CD4-positive, alpha-beta T cell treated with Interleukin-10 for 1 hour (primary cell): ENCODE measurements at places on chromosomes 1 and 21.
A peak's percentile ranks its signal among the peaks of the same experiment; 100 is the strongest.

GRCh38 chr1:221667504-221667903, 74.4 kb downstream of the DUSP10 start:
- no peak for DNase-seq

DNA sequence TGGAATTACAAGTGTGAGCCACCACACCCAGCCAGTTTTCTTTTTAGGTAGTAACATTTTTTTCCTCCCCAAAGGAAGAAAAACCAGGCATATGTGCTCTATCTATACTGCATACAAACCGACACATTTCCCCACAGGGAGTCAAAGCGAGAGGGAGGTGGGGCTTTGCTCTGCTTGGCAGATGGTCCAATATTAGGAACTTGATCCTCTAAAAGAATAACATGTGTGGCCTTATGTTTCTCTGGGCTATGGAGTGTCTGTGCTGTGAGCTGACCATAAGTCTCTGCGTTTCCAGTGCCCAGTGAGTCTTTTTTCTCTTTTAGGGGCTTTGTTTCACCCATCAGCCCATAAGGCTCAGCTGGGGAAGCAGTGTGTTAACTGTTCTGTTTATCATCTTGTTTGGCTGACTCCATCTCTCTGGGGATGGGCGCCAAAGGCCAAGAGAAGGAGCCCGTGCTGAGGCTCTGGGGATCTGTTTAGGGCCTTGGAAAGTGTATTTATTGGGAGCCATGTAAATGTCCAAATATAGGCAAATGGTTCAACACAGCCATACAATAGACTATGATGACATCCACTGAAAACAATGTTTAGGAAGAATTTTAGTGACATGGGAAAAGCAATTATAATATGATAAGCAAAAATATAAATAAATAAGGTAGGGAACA, 20.2 kb downstream of the LMOD1 start:
- no peak for DNase-seq

- DNase-seq, result no peak
Observed at GRCh38 chr1:92030656-92031107, 897 bp downstream of the EPHX4 start.

DNA sequence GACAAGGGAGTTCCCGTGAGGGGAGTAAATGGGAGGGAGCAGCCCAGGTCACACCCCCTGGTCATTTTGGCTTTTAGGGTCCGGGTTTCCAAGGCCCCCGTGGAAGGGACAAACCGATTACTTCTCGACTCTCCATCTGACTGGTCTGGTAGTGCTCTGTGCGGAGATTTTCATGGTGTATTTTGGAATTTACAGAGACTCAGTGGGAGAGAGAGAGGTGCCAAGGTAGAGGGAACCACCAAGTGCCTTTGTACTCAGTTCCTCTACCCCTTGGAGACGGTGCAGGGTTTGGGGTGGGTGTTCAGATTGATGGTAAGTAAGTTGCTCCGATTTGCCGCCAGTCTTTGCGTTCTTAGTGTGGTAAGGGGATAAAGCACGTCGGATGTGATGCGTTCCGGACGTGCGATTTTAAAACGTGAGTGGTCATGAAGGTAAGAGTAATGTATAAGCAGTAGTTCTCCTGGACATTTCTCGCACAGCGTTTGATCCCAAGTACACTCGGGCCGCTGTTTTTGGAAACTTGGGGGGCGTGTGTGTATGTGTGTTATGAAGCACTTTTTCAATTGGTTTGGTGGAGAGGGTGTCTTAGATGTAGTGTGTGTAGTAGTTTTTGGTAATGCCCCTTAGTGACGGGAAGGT, 682 bp downstream of the SUCO start:
- peak; percentile 58 for DNase-seq

DNA sequence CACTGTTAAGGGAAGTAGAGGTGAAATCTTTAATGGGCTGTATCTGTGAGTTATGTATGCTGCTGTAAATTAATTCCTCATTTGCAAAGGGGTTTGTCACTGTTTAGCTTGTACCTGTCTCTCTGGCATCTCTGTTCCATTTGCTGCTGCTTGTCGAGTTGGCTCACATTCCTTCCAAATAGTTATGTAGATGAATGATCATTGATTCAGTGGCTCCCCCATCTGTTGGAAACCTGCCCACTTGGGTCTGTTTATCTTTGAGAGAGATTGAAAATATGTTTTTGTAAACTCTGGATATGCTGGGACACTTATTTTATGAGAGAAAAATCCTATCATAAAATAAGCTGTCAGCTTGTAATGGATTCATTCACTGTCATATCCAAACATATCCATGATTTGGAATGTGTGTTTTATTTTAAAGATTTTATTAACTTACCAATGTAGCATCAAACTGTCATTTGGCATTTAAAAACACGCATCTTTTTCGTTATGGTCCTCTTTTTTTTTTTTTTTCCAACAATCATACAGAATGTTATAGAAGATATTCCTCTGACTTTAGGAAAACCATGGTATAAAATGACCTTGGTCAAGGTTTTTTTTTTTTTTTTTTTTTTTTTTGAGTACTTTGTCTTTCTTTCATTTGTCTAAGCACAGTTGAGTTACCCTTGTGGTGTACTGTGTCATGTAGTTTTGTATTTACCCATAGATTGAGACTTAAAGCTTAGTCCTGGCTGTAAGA, 3.5 kb downstream of the RYR2 start:
- no peak for DNase-seq

DNA sequence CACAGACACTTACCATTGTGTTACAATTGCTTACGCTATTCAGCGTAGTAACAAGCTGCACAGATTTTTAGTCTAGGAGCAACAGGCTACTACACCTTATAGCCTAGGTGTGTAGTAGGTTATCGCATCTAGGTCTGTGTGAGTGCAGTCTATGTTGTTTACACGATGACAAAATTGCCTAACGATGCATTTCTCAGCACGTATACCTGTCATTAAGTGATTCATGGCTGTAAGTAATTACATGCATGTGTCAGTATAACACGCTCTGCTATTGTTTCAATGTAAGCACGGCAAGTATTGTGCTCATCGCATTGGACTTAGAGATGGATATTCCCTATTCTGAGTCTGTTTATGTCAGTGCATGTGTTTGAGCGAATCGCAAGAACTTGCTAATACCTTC, 15.7 kb upstream of the ZBTB18 start:
- DNase-seq, result no peak

DNA sequence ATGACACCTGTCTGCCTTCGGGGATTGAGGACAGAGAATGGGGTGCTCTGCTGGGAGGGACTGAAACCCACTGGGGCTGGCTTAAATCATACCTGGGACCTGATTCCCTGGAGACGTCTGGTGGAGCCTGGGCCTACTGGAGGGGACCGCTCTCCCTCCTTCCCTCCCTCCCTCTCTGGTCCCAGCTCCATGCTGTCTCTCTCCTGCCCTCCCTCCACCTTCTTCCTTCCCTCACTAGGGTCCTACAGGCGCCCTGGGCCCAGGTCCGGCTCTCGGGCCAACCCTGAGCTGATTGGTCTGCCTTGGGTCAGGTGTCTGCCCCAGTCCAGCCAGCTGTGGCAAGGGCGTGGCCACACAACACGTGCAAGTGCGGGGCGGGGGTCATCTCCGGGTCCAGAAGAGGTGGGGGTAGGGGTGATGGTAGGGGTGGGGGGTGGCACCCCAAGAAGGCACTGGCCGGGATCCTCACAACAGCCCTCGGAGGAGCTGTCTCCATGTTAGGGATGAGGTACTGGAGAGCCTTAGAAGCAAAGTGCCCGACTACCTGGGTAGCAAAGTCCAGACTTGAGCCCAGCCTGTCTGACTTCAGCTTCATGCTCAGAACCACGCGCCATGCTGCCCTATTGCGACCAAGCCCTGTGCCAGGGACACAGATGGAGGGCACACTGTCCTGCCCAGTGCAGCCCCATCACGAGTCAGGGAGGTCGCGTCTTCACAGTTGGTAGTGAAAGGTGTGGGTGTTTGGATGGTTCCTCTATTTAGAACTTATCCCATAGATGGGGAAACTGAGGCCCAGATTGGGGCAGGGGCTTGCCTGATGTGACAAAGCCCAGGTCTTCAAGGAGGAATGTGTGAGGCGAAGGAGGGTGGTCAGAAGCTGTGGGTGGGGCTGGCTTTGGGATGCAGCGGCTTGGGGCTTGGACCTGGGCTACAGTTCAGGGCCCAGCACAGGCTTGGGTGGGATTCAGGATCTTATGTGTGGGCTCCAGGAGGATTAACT, 574.1 kb downstream of the PTPRU start:
- no peak for DNase-seq

- no peak for DNase-seq
Observed at GRCh38 chr1:104380003-104380402, 630.3 kb downstream of the AMY1C start.

DNA sequence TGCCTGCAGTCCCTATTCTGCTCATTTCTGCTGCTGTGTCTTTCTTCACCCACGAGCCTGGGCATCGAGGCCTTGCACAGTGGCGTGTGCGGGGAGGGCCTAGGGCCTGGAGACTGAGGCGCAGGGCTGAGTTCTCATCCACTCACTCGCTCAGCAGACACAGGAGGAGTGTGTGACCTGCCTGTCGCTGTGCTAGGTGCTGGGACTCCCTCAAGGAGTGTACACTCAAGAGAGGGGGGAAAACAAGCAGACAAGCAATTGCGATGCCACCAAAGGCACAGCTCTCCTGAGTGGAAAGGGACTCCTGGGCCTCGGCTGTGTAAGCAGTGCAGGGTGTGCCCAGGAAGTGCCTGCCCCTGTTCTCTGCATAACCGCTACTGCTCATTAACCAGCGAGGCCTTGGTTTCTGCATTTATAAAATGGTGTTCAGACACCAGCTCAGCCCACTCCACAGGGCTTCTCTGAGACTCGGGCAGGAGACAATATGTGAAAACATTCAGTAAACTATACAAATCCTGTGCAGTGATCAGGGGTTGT, 4.2 kb downstream of the RD3 start:
- DNase-seq, result no peak

GRCh38 chr1:42340093-42340492, 5.1 kb upstream of the FOXJ3 start:
- DNase-seq, result no peak

GRCh38 chr21:34775793-34776192, 107.0 kb downstream of the CLIC6 start:
- DNase-seq, result no peak

- DNase-seq, result no peak
Observed at GRCh38 chr1:222777463-222777862, 37.4 kb upstream of the DISP1 start.

- no peak for DNase-seq
Observed at GRCh38 chr1:201320168-201320788, 37.0 kb downstream of the PKP1 start.

DNA sequence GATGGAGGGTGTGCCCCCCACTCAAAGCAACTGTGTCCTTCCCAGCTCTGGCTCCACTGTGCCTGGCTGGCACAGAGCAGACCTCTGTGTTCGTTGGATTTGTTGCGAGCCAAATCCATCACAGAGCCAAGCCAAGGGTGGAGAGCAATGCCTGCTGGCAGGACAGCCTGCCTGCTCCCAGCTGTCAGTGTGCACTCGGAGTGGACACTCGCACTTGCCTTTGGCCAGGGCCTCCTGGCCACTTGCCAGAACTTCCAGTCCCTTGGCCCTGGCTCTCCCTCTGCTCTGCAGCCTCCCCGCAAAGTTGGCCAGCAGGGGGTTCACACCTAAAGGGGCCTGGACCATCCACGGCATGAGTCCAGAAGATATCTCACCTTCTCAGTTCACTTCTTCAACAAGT, 16.4 kb downstream of the HEYL start:
- DNase-seq, result no peak

- no peak for DNase-seq
Observed at GRCh38 chr1:19456968-19457441, 28.3 kb downstream of the CAPZB start.

DNA sequence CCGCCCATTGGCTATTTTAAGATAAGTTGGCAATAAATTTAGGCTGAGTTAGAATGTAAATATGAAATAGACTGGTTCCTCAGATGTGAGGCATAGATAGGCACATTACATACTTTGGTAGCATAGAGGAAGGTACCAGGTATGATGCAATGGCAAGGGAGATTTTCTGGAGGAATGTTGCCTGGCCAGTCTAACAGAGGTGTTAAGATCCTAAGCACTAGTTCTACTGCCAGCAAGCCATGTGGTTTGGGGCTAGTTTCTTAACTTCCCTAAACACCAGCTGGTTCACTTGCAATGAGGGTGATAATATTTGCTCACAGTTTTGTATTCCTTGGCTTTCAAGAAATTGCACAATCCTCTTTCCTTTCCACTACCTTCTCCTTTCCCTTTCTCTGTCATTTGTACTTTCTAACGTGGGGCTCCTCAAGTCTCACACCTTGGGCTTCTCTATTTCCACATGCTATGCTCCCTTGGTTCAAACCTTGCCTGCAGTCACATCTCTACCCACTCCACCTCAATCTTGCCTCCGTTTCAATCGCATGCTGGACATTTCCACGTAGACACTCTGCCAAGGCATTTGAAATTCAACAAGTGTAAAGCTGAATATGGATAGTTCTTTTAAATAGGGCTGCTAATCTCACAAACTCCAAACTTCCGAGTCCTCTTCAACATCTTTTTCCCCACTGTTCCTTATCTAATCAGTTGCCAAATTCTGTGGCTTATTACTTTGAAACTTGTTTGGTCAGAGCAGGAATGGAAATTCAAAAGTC, 4.7 kb upstream of the CD55 start:
- DNase-seq, result no peak

DNA sequence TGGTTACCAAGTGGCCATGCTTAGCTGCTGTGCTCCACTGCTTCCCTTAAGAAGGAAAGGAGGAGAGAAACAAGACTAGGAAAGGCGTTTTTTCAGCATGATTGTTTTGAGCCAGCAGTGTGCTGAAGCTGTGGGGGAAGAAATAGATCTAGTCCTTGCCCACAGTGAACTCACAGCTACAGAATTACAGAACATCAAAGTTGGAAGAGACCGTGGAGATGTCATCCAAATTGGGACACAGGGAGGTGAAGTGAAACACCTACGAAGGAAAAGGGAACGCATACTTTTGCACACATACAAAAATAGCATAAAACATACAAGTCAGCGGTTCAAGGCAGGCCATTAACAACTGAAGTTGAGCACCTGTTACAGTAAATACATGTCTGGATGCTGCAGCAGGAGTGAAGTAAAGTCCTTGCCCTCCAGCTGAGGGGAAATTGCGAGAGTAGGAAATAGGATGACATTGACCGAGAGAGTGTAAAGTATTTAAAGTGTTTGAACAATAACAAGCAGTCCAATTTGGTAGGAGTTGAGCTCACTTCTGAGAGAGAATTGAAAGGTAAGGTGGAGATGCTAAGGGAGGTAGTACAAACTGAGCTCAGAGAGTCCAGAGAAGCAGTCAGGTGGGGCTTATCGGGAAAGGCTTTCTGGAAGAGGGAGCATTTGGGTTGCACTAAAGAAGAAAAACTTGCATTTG, 55.1 kb downstream of the KIRREL1 start:
- DNase-seq, result no peak
